ENCODE measurements at places on chromosomes 1 and 21.

- DNase-seq: no peak
These were observed 81.0 kb downstream of the MAN1C1 start for GRCh38 chr1:25697435-25698217.

- DNase-seq: no peak
These were observed 88.8 kb downstream of the ST3GAL3 start for GRCh38 chr1:43796111-43796581.

DNA sequence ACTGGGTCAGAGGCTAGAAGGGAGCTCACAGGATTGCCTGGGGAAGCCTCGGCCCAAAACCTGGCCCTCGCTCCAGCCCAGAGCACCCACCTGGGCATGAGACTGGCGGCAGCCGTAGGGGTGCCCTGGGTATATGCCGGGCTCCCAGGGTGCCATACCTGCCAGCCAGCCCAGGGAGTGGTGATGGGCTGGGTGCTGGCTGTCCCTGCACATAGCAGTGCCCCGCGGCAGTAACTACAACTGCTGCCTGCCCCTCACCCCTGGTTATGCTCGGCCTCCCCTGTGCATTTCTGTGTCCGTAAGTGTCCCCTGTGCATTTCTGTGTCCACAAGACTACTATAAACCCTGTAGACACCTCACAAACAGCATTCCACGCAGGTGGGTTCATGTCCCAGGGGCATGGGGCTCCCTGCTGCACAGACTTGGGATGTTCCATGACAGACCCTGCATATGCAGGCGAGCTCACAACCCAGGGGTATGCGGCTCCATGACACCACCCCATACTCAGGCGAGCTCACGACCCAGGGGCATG lies 5.8 kb upstream of the SPATC1L start:
- no peak for DNase-seq

DNA sequence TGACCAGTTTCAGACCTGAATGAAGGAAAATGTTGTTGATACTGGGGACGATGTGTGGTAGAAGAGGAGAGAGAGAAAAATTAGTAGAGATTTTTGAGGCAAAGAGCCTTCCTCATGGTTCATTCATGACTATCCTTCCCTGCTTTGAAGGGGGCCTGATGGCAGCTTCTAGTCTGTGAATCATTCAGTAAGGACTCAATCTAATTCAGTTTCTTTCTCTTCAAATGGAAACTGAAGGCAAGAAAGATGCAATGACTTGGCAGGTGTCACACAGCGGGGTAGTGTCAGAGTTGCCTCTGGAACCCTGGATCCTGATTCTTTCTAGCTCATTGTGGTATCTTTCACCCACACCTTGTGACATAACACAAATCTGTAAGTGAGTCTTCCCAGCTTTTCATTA lies 14.9 kb upstream of the CD5L start:
- no peak for DNase-seq

DNA sequence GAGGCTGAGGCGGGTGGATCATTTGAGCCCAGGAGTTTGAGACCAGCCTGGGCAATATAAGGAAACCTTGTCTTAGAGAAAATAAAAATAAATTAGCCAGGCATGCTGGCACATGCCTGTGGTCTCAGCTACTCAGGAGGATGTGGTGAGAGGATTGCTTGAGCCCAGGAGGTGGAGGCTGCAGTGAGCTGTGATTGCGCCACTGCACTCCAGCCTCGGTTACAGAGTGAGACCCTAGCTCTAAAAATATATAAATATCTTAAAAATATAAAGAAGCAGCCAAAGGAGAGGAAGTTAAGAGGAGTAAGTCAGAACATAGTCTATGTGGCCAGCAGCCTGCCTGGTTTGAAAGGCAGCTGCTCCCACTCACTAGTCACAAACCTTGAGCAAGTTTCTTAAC lies 4.5 kb upstream of the IL10RB start:
- no peak for DNase-seq

DNA sequence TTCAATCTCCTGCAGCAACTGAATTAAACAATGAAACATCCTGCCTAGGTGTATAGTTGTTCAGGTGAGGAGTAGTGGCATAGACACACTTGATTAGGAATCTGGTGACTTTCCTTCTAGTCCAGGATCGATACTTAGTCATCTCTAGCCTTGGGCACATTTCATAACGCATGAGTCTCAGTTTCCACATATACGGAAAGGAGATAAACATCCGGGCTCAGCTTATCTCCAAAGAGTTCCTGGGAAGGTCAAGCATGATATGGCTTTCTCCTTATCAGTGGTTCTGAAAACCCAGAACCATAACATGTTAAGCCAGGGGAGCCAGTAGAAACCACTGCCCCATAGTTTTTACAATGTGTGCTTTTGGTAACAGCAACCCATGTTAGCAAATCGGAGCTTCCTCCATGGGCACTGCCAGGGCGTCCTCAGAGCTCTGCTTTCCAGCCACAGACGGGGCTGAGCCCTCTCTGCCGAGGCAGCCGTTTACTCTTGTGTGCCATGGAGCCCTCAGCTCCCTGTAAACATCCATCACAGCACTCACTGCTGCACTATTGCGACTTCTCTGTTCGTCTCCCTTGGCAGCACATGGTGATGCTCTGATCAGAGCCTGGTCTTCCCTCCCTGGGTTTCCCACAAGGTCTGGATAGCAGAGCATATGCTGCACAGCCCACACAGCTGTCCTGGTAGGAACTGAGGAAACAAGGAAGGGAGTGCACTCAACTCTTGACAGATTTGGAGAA lies 34.6 kb downstream of the RUNX1 start:
- peak; percentile 47 for DNase-seq
